NCI-H1417 treated with DMSO at 0.1 percent for 48 hours (cell line): ENCODE measurements at places on chromosomes 2 and 18.

GRCh38 chr2:115077626-115078025 is 635.2 kb downstream of the DPP10 start:
- no peak for DNase-seq

GRCh38 chr2:42545841-42546390 is 22.5 kb upstream of the MTA3 start:
- DNase-seq: no peak

DNA sequence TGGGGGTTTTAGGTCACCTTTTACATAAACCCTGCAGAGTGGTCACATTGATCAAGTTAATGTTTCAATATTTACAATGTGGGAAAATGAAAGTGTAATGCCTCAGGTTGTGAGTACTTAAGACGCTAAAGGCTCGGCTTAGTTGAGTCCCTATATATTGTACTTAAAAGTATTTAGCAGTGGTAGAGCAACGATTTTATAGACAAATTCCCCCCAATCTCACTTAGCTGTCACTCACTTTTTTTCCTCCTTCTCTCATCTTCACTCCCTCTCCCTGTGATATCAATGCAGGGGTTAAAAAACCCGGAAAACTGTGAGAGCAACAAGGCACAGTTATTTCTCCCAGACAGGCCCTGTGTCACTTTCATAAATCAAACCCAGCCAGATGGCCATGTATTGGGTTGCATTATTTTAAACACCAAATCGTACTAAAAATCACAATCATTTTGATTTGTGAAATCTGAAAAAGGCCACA is 5.4 kb downstream of the POU3F3 start:
- DNase-seq: no peak

DNA sequence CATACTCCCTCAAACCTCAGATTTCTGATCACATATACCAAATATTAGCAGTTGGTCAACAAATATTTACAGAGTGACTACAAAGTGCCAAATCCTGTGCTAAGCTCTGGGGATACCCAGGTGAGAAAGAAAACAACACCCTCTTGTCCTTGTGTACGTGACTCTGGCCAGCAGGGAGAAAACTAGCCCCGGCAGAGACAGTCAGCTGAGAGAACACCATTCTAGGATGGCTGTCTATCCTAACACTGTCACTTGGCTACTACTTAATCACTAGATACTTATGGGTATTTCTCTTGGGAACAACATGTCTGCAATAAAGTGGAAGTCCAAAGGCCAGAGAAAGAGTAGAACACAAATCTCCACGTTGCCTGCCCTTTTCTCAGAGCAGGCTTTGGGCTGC is 57.9 kb upstream of the CD226 start:
- DNase-seq: no peak

DNA sequence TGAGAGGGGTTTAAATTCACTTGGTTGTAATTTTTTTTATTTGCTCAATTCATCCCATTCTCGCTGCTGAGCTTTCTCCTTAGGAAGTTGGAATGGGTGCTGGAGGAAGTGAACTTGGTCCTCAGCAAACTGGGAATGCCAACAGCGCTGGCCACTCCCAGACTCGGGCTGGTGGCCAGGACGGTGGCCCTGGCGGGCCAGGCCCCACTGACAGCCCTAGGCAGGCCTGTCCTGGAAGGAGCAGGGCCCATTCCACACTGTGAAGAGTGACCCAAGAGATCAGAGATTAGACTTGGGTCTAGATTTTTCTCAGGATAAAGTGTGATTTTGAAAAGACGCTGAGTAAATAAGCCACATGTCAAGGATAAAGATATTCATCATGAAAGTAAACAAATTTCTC is 132.7 kb downstream of the HDAC4 start:
- DNase-seq: no peak

- DNase-seq: no peak
Measured at GRCh38 chr18:23992089-23992940, 22.2 kb upstream of the TTC39C start.

DNA sequence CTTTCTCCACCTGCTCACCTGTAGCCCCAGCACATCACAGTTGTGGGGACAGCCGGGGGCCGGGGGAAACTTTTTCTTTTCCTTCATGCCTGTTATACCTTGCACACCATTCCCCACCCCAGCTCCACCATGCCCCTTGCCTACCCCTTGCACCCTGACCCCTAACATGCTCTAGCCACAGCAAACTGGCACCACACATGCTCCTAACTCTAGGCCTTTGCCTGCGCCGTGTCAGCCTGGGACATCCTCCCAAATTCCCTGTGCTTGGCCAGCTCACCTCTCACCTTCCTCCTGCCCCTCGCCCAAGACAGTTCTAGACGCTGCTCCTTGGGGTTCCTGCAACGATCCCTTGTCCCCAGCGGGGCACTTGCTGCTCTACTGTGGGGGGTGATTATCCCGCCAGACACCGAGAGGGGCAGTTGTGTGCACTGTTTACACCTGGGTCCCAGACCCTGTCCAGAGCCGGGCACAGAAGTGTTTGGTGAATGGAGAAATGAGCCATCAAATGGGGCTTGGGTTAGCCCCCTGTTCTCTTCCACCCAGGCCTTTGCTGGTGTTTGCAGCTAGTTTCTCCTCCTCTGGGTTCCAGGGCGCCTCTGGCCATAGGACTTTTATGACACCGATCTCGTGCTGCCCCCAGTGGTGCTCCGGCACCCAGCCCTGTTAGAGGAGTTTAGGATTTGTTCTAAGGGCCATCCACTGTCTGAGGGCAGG is 129.8 kb downstream of the CTIF start:
- no peak for DNase-seq

DNA sequence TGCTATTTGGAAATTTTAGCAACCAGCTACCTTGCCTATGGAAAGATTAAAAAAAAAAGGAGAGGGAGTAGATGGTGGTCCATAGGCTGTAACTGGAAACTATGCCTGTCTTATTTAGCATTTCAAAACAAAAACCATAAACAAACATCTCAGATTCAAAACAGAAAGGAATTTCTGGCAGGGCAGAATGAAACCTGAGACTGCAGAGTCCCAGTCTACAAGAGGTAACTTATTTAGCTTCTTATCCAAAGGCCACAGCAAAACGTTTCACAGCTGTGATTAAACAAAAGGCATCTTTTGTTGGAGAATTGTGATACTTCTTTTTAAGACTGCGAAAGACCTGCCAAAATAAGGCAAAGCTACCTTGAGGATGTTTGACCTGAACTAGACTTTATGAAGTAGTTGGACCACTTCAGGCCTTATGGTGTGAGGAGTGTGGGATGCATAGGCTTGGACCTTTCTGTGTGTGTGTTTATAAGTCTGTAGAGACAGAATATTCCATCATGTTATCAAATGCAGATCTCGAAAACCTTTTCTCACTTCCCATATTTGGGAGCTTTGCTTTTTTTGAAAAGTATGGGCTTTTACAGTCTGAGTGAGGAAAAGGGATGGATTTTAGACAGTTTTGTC is 11.0 kb downstream of the CRIM1 start:
- no peak for DNase-seq

DNA sequence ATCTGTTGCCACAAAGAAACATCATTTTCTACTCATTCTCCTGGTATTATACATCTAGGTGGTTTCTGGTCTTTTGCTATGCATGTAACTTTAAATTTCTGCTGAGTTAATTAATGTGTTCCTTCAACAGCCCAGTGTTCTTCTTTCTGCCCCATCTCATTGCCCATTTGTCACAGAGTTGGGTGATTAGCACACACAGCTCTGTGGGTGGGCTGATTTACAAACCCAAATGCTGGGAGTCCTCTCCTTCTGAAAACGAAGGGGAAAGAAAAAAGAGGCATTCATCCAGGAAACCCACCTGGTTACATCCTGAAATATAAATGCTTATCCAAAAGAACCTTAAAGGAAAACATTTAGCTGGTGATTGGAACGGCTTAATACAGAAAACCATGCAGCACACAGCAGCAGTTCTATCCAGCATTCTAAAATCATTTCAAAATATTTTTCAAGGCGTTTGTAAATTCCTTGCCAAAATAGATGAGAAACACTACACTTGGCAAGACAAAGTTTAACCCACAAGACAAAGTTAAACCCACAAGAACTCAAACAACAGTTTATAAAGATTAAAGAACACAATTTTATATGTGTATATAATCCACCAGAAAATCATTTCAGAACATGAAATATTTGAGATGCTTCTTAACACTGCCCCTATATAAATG is 177.9 kb downstream of the ANTXR1 start:
- DNase-seq: no peak

DNA sequence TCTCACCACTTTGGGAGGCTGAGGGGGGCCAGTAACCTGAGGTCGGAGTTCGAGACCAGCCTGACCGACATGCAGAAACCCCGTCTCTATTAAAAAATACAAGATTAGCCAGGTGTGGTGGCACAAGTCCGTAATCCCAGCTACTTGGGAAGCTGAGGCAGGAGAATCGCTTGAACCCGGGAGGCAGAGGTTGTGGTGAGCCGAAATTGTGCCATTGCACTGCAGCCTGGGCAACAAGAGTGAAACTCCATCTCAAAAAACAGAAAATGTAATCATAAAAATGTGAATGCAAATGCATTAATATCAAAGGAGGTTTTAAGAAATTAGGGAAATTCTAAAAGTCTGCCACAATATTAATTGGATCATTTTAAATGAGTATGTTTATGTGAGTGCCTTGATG is 45.7 kb downstream of the ACTR2 start:
- DNase-seq: no peak

- DNase-seq: no peak
Measured at GRCh38 chr2:60888853-60889252, 7.5 kb downstream of the REL start.

DNA sequence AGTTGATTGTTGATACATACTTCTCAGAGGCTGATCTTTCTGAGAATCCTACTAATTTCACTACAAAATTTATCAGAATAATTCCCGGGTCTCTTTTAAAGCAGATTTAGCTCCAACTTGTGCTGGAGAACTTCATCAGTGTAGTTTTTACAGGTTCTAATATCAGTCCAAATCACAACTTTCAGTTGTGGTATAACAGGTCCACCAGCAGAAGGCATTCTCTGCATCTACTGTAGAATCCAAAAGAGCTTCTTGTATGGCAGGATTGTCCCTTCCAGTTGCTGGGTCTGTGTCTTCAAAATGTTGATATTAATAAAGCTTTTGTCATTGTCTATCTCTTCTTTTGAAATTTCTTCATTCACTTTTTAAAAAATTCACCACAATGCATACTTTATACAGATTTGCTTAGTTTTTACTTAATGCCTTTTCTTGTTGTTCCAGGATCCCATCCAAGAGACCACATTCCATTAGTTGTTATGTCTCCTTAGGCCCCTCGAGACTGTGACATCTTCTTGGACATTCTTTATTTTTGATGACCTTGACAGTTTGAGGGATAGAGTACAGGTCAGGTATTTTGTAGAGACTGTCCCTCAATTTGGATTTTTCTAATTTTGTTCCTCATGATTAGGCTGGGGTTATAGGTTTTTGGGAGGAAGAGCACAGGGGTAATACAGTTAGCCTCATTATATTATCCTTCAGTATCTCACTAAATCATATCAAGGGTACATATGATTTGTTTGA is 490.5 kb upstream of the MEX3C start:
- DNase-seq: no peak

DNA sequence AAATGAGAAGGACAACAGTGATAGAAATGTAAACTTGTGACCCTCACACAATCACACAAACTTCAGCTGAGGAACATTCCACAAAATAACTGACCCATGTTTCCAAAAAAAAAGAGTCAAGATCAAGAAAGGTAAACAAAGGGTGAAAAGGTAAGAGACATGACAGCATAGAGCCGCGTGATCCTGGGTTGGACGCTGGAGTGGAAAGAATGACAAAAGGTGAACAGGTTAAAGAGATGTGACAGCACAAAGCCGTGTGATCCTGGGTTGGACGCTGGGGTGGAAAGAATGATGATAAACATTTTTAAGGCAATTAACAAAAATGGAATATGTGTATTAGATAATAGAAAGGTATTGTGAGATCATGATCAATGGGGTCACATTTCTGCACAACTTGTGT is 110.3 kb downstream of the SNTG2 start:
- DNase-seq: no peak

GRCh38 chr2:227504700-227505099 is 32.7 kb downstream of the AGFG1 start:
- DNase-seq: no peak

DNA sequence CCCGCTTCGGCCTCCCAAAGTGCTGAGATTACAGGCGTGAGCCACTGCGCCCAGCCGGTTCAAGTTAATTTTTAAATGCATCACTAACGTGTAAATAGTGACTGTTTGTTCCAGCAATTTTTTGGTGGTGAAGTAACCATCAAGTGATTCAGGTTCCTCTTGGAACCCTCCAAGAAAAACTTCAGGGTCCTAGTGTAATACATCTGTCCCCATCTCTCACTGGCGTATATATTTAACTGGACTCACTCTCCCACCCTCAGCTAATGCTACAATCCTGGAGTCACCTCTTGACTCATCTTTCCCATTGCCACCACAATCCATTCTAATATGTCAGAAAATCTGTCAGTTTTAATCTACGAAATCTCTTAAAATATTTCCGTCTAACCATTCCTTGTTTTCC is 10.3 kb downstream of the SULT1C4 start:
- no peak for DNase-seq

GRCh38 chr2:213145715-213146242 is 5.6 kb downstream of the IKZF2 start:
- no peak for DNase-seq

GRCh38 chr2:178553047-178553446 is 72.8 kb downstream of the PLEKHA3 start:
- no peak for DNase-seq

DNA sequence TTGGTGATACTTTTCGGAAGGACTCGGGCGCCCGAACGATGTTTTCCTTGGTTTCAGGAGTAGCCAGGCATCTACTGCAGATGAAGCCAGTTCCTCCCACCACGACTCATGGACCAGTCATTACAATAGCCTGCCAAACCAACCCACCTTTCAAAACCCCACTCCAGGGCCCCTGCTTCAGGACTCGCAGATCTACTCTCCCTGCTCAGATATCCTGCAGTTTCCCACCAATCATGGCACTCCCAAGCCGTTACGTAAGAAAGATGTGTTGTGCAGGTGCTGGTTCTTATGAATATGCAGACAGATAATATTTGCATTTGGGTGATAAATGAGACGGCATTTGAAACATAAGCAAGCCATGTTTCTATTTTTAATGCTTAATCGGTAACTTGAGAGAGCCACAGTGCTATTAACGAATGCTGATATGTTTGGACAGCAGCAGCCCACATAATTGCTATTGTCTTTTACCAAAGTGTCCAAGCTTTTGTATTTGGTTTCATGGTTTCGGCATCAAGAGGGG is 3.5 kb upstream of the CYS1 start:
- no peak for DNase-seq

- no peak for DNase-seq
Measured at GRCh38 chr2:33058716-33059470, 112.1 kb downstream of the LTBP1 start.

DNA sequence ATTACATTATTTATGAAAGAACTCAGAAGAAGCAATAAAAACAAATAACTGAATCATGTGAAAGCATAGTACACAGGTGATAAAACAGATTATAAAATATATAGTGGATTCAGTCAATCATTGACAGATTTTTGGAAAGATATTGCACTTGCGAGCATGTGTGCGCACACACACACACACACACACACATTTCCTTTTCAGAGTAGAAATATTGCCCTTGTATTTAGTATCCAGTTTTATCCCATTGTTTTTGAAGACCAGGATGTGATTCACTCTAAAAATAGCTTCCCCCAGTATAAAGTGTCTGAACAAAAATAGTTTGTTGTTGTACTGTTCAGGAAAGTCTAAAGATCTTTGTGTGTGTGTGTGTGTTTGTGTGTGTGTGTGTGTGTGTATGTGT is 145.5 kb downstream of the CALCRL start:
- DNase-seq: no peak

GRCh38 chr18:23538001-23538400 is 34.7 kb downstream of the RMC1 start:
- DNase-seq: no peak
